T-helper 1 cell (primary cell): ENCODE measurements at places on chromosomes 4 and X.

- DNase-seq = no peak
These were observed 35.7 kb downstream of the LDB2 start for GRCh38 chr4:16862697-16863096.

GRCh38 chr4:1405636-1406393 lies 427 bp downstream of the NKX1-1 start:
- DNase-seq = no peak

DNA sequence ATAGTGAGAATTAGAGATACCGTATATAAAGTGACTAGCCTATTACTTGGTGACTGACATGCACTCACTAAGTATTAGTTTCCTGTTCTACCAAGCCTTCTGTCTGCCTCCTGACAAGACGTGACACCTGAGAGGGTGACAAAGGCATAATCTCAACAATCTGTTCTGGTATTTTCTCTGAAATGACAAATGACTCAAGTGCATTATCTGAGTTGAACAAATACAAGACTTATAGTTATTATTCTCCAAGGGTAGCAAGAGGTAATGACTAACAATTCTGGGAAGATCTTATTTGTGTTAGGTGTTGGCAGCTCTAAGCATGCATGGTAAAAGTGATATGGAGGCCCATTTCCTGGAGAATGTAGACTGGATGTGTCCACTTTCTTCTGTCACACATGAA lies 60.6 kb downstream of the SYTL5 start:
- no peak for DNase-seq

GRCh38 chr4:107826421-107826980 lies 1.8 kb downstream of the SGMS2 start:
- DNase-seq = no peak

DNA sequence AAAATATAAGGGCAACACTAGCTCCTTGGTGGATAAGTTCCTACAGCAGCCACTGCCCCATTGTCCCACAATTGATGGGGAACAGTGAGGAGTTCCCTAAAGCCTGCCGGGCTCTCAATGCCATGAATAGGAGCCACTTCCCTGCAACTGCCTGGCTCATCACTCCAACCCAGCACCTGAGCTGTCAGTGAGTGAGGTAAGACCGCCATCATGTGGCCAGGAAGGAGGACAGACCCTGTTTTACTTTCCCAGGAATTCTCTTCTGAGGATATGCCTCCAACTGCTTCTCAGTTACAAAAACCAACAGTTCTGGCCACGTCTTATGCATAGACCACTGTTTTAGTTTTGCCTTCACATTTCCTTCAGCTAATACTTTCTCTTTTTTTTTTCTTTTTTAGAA lies 45.5 kb downstream of the SRPX start:
- DNase-seq = no peak

DNA sequence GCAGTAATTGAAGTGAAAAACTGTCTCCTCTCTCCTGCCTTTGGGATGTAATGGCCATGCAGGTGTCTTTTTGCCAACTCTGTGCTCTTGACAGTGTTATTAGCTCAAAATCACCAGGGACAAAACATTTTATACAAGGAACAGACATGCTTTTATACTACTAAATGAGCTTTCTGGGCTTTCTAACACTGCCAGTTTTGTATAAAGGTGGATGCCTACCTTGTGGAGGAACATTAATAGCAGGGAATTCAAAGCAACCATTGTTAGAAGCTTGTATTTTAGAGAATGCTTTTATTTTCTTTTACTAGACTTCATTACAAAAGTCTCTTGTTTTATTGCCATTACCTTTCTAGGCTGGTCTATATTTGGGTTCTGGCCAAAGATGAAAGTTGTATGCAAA lies 54.7 kb upstream of the ARSJ start:
- no peak for DNase-seq

- DNase-seq = no peak
These were observed 1586.9 kb downstream of the TECRL start for GRCh38 chr4:62822306-62822705.

GRCh38 chr4:118957722-118958445 lies 69.2 kb downstream of the SYNPO2 start:
- DNase-seq = no peak

- no peak for DNase-seq
These were observed 1118.2 kb downstream of the ARAP2 start for GRCh38 chr4:35125995-35126712.

DNA sequence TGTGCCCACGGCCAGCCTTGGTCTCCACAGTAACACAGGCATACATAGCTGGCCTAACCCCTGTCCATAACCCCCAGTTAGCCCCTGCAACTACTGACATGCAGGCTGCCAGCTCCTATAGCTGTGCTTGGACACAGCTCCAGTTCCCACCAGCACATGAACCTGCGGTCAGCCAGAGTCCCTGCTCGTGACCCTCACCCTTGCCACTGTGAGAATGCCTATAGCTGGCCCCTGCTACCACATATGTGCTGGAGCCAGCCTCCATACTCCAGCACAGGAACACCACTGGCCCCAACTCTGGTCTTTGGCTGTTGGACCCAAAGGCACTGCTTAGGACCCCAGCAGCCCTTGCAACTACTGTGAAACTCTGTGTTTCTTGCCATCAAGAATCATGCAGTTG lies 930.9 kb downstream of the ADGRL3 start:
- DNase-seq = no peak
